ENCODE measurements at places on chromosomes 2 and 18.

DNA sequence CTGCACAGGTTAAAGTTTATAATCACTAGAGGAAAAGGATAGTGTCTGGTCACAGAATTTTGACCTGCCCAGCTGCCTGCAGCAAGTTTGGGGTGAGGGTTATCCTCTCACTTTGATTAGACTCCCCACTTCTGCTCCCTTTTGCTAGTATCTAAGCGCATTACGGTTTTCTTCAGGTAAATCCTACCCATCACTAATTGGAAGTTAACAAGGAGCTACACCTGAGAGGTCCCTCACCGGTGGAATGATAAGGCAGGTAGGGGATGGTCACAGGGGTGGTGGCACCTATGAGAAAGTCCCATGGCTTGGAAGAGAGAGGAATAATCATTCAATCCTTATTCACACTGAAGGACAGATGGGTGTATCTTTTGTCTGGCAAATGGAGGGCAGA, 7.6 kb downstream of the BCL2 start:
- DNase-seq, result no peak

DNA sequence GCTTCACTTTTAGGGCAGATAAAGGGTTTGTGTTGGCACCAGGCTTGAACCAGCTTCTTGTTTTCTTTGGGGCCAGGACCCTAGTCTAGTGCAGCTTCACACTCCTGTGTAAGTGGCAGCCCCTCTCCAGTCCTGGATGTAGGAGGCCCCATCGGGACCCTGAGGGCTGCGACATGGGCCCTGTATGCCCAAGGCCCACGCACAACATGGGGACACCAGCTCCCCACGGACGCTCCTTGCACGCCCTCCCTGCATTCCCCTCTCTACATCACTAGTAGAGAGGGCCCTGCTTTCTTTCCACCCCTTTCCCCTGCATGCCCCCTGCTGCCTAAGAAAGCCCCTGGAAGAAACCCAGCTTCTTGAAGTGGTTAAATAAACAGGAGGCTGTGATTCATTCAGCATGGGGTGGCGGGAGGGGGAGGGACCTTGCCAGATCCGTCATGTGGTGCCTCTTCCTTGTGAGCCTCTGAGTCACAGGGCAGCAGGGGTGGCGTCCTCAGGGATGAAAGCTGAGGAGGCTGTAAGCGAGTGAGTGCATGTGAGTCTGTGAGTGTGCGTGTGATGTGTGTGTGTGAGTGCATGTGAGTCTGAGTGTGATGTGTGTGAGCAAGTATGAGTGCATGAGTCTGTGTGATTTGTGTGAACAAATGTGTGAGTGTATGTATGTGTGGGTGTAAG, 42.5 kb downstream of the COPS8 start:
- DNase-seq, result peak; percentile 14

- DNase-seq, result no peak
Measured at GRCh38 chr2:43026426-43027096, 199.8 kb downstream of the ZFP36L2 start.

DNA sequence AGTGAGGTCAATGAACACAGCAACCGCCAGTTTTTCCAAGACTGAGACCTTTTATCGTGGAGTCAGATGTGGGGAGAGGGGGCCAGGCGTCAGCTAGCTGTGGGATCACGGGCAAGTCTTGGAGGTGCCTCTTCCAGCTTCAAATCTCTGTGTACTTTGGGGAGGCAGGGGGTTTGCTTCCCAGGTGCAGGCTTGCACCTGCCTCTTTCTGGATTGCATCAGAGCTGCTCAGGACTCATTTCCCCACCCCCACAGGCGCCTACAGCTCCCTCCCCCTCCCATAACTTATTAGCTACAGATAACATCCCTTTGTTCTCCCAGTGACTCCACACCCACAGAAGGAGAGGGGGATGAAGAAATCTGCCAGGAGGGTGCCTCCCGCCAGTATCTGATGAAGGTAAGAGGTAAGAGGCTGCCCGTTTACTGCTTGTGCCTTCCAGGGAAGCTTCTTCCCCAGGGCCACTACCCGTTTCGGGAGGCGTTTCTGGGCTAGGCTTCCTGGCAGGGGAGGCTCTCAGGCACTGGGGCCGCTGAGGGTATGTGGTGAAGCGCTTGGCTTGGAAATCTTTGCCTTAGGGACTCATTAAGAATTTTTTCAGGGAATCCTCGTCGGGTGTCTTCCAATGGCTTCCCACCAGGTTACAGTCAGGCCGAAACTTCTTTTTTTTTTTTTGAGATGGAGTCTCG, 18.8 kb upstream of the MRPL33 start:
- no peak for DNase-seq

DNA sequence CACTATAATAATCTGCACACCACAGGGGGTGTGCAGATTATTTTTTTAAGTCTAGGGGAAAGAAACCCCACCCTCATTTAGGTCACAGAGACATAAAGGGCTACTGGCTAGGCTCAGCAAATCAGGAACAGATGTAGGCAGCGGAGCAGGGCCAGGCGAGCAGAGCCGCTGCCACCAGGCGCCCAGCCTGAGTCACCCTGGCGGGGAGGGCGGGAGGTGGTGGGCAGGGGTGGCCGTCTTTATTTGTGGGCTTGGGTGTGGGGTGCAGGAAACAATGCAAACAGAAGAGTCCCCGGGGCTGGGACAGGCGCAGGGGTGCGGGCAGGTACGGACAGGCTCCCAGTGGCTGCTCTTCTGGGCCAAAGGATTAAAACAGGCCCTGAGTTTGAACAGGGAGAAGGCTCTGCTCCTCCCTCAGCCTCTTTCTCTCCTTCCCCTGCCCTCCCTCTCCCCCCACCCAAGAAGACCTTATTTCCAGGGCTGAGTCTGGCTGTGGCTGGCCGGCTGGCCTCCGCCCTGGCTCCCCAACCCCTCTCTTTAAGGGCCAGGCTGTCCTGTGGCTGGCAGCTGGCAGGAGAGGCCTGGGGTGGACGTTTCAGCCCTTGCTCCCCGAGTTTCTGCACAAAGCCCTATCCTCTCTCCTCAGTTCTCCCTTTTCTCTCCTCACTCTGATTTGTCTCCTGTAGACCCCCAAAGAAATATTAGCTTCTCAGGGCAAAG, 142.9 kb upstream of the SMAD2 start:
- no peak for DNase-seq

DNA sequence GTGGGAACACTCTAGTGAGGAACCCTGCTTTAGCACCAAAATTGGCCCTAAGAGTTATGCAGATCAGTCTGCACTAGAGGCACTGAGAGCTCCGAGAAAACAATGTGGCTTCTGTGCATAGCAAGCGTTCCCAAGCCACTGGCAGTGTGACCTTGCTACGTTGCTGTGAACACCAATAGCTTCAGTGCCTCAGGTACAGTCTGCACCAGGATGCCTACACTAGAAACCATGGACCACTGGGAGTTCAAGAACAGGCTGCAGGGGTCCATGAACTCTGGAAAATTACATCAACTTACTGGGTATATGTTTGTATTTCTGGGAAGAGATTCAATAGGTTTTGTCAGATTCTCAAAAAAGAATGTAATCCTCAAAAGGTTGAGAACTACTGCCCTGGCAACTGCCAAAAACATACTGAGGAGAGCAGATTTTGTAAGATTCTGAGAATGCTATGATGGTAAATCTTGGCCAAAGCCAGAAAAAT, 18.3 kb upstream of the SP3 start:
- DNase-seq, result no peak

- DNase-seq, result no peak
Measured at GRCh38 chr2:37629529-37629928, 41.9 kb downstream of the CDC42EP3 start.

GRCh38 chr2:42663106-42663780, 94.8 kb downstream of the MTA3 start:
- peak; percentile 24 for DNase-seq

DNA sequence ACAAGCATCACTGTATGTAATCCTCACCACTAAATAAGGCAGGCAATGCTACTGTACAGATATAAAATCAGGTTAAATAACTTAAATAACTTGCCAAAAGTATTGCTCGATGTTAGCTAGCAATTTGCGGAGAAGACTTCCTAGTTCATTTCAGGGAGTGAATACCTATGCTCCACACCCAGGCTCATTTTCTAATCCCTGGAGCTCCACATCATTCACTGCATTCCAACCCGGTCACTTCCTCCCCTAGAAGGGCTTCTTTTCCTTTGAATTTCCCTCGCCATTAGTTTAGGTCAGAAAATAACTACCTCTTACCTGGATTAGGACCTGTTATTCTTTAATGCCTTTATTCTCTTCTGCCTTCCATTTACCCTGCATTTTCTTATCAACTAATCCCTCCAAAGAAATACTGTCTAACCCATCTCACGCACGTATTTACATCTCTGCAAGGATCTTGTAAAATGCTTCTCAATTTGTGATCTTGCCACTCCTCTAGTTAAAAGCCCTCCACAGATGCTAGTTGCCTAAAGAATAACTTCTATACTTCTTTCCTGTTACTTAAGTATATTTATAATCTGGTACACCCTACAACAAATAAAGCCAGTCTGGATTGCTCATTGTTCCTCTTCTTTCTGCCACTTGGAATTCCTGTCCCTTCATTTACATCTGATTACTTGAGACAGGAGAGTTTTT, 599.8 kb downstream of the NRXN1 start:
- DNase-seq, result no peak

- no peak for DNase-seq
Measured at GRCh38 chr2:178223806-178224205, 29.5 kb downstream of the OSBPL6 start.

GRCh38 chr2:207502577-207503198, 27.1 kb upstream of the CREB1 start:
- no peak for DNase-seq

DNA sequence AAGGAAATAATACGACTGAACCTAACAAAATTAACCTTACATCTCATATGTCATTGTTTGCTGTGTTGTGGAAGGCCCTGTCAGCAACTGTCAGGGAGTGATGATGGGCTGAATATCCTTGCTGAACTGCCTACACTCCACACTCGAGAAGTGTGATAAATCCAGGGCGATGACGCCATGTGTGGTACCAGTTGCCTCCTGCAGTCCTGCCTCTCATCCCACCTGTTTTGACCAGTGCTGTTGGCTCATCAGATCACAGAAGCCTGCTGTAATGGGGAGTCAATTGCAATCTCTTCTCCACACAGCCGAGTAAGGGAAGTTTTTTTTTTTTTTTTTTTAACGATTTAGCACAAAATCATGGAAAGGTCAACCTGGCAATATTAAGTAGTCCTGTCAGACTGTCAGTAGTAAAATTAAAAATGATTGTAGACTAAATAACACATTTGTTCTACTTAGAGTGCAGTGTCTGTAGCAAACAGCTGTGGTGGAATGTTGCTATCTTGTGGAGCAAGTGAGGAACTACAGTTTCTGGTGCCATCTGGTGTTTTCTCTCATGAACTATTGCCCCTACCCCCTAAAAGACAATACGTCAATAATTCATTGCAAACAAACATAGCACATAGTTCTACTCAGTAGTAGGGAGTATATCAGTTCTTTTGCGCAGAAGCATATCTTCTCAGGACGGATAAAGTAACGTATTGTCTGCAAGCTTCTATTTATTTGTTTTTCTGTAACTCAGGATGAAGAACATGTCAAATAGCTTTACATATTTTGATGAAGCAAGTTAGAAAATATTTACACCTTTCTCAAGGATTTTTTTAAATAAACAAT, 347.6 kb downstream of the CTNNA2 start:
- no peak for DNase-seq

- DNase-seq, result no peak
Measured at GRCh38 chr18:10315522-10315921, 138.9 kb upstream of the APCDD1 start.

GRCh38 chr2:47504174-47504810, 101.3 kb downstream of the MSH2 start:
- DNase-seq, result no peak

GRCh38 chr2:109466674-109467575, 146.8 kb downstream of the SEPTIN10 start:
- DNase-seq, result no peak

- DNase-seq, result no peak
Measured at GRCh38 chr2:10957391-10957790, 45.7 kb downstream of the KCNF1 start.

GRCh38 chr2:125652280-125652679, 1003.7 kb upstream of the GYPC start:
- no peak for DNase-seq

- DNase-seq, result no peak
Measured at GRCh38 chr18:30450927-30451326, 591.6 kb downstream of the DSC3 start.

Measured in stimulated activated CD4-positive, alpha-beta T cell treated with anti-CD3 and anti-CD28 coated beads, Interleukin-15, amount 100 ng/mL, for 1 hour (primary cell).